SJSA1 (cell line): ENCODE measurements at places on chromosomes 11 and 22. TPM values are rescaled to one million over a fixed set of nuclear protein-coding genes. Genes with fewer than 3 reads are reported as not detected.

DNA sequence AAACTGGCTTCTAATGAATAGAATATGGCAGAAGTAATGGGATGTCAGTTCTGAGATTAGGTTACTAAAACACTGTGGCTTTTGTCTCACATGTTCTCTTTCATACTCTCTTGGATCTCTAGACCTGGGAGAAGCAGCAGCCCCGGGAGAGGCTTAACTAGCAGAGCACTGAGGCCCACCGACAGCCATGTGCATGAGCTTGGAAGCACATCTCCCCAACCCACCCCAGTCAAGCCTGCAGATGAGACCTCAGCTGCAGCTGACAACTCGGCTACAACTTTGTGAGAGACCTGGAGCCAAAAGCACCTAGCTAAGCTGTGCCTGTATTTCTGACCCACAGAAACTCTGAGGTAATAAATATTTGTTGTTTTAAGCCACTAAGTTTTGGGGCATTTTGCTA is 100.8 kb downstream of the TRIM29 start:
- H3K27ac ChIP-seq, result no peak overlapping the region
- H3K4me1 ChIP-seq, result no peaks in the 10 kb centered on the region
- DNase-seq, result no peak

DNA sequence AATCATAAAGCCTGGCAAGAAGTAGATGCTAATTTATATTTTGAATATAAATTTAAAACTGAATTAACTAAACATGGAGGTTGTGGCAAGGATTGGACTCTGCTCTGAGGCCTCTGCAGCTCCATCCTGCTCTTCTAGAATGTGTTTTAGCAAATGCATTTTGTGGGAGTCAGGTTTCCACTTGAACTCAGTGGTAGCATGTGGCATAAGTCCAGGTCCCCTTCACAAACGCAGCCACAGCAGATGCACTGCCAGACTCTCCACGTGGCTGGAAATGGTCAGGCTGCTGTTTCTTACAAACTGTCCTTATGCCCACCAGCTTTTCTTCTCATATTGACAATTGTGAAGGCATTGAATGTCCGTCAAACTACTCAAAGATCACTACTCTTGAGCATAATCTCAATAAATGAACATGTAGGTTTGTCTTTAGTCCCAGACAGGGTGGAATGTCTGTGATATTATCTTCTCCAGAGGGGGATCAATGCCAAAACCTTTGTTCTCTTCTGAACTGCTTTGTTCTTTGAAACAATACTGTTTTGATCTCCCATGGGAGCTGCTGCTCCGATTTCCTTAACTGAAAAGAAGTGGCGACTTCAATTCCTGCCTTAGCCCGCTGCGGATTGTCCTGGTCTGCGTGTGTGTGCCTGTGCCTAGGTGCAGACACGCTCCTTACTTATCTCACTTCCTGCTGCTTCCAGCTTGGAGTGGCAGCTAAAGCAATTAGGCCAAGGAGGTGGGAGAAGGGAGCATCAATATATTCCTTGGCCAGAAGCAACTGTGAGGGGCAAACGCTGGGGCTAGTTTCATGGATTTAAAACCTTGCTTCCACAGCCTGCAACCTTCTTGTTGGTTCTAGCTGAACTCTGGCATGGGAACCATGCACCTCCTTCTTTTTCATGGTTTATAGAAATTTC is 24.2 kb downstream of the EIF4G2 start:
- no peak overlapping the region for H3K27ac ChIP-seq
- no peaks in the 10 kb centered on the region for H3K4me1 ChIP-seq
- no peaks in the 10 kb centered on the region for H3K27me3 ChIP-seq
- no peak for DNase-seq
- peaks cover 5% of the 10 kb centered on the region for H3K36me3 ChIP-seq

- peaks cover 11% of the 10 kb centered on the region for H3K36me3 ChIP-seq
- no peak for DNase-seq
- peaks cover 6% of the 10 kb centered on the region for H3K4me1 ChIP-seq
- no peaks in the 10 kb centered on the region for H3K27me3 ChIP-seq
Observed at GRCh38 chr22:40482886-40483285, 112.5 kb downstream of the SGSM3 start.

- peak overlapping the region; percentile 83 for H3K27ac ChIP-seq
- H3K36me3 ChIP-seq, result no peaks in the 10 kb centered on the region
- no peak overlapping the region for H3K4me3 ChIP-seq
- peaks cover 29% of the 10 kb centered on the region for H3K4me1 ChIP-seq
- no peaks in the 10 kb centered on the region for H3K27me3 ChIP-seq
Observed at GRCh38 chr11:102552447-102553194, 22.1 kb upstream of the MMP7 start.

GRCh38 chr11:17389957-17390649 is 1.6 kb upstream of the KCNJ11 start:
- no peak overlapping the region for H3K27ac ChIP-seq
- H3K4me1 ChIP-seq, result peaks cover 8% of the 10 kb centered on the region; the same call in 1 of the 2 replicates
- H3K36me3 ChIP-seq, result no peaks in the 10 kb centered on the region
- no peak for DNase-seq
- H3K4me3 ChIP-seq, result no peak overlapping the region

- peak overlapping the region; percentile 52 for H3K27ac ChIP-seq
- DNase-seq, result peak; percentile 62
- H3K4me1 ChIP-seq, result peaks cover 27% of the 10 kb centered on the region
- no peak overlapping the region for H3K4me3 ChIP-seq
Observed at GRCh38 chr11:23079382-23079813, 219.1 kb upstream of the CCDC179 start.

DNA sequence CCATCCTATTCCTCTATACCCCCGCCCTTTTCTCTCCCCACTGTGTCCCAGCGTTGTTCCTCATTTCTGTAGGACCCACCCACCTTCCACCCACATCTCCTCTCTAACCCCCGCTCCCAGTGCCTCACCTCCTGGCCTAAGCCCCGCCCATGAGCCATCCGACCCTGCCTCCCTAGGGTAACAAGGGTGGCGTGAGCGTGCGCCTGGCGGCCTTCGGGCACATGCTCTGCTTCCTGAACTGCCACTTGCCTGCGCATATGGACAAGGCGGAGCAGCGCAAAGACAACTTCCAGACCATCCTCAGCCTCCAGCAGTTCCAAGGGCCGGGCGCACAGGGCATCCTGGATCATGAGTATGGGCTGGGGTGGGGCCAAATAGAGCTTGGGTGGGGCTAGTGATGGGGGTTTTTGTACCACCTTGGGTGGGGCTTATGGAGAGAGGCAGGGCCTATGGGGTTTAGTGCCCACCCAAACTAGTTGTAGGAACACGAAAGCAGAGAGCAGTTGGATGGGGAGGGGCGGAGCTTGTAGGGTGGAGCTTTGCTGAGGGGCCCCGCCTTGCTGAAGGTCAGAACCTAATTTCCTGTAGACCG is 4.5 kb downstream of the INPP5J start:
- H3K27ac ChIP-seq, result no peak overlapping the region
- no peak overlapping the region for H3K4me3 ChIP-seq
- no peaks in the 10 kb centered on the region for H3K36me3 ChIP-seq
- DNase-seq, result no peak
- no peaks in the 10 kb centered on the region for H3K27me3 ChIP-seq

DNA sequence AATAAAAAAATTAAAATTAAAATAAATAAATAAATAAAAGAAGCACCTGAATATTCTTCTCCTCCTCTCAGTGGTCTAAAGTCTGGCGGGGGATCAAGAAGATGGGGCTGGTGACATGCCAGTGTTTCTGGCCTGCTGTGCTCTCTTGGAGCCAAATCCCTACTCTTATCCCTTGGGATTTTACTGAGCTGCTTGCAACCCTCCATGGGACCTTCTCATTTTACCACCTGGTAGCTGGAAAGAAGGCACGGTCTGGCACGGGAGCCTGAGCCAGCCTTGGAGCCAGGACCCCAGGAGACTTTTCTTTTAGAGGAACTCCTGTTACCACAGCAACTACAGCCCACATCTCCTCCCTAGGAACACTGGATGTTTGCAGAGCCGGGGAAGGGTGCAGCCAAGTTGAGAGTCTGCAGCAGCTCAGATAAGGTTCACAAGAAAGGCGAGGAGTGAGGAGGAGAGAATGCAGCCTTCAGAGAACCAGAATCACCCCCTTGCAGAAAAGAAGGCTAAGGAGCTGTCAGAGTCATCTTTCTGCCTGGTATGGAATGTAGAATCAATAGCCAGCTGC is 21.4 kb downstream of the CD6 start:
- no peaks in the 10 kb centered on the region for H3K36me3 ChIP-seq
- peaks cover 8% of the 10 kb centered on the region; the same call in 1 of the 2 replicates for H3K27me3 ChIP-seq

DNA sequence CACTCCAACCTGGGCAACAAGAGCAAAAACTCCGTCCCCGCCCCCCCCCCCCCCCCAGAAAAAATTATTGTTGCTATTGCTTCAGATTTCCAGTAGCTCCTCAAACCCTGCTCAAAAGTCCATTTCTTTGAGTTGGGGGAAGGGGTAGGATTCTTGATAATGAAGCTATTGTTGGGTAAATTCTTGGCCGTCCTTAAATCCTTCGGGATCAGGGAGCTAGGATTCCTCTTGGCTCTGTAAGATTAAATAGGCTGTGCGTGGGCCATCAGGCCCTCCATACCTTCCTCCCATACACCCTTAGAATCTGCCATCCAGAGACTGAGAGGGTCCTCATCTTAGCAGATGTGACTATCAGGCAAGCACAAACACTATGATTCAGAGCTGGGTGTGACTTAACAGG is 16.4 kb downstream of the YWHAH start:
- peaks cover 31% of the 10 kb centered on the region for H3K36me3 ChIP-seq
- H3K27me3 ChIP-seq, result no peaks in the 10 kb centered on the region
- no peak overlapping the region for H3K4me3 ChIP-seq
- no peaks in the 10 kb centered on the region for H3K4me1 ChIP-seq
- H3K27ac ChIP-seq, result no peak overlapping the region

GRCh38 chr11:69807106-69807815 is 12.0 kb downstream of the FGF3 start:
- H3K4me3 ChIP-seq, result no peak overlapping the region
- no peak for DNase-seq
- no peak overlapping the region for H3K27ac ChIP-seq
- H3K4me1 ChIP-seq, result 0 out of 2 replicates have a peak, but pooled peaks cover 4% of the 10 kb centered on the region
- no peaks in the 10 kb centered on the region for H3K36me3 ChIP-seq

GRCh38 chr11:127943763-127944162 is 643.6 kb downstream of the ETS1 start:
- no peak for DNase-seq
- H3K4me3 ChIP-seq, result no peak overlapping the region
- no peaks in the 10 kb centered on the region for H3K27me3 ChIP-seq
- no peaks in the 10 kb centered on the region for H3K36me3 ChIP-seq
- no peak overlapping the region for H3K27ac ChIP-seq

DNA sequence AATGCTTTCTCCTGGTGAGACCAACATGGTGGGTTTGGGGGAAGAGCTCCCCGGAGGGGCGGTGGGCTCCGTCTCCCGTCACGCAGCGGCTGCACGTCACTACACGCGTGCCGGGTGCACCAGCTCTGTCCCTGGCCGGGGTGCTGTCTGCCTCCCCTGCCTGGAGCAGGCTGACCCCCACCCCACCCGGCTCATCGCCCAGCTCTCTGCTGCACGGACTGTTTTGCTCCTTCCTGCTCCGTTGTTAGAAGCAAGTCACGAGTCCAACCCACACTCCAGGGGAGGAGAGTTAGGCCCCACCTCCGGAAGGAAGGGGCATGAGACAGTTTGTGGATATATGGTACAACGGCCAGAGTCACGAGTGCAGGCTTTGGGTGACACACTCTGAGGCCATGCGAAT is 364.9 kb downstream of the BRD1 start:
- no peak overlapping the region for H3K27ac ChIP-seq
- DNase-seq, result no peak
- H3K36me3 ChIP-seq, result no peaks in the 10 kb centered on the region
- H3K4me1 ChIP-seq, result no peaks in the 10 kb centered on the region

DNA sequence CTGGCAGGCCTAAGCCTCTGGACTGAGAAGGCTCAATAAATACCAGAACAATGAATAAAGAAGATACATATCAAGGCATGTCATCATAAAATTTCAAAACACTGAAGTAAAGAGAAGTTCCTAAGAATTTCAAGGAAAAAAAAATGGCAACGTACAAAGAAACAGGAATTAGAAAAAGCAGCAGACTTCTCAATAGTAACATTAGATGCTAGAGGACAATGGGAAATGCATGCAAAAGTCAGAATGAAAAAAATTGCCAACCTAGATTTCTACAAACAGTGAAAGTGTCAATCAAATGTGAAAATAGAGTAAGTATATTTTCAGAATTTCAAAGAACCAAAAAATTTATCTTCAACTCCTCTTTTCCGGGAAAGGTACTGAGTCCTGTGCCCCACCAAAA is 125.0 kb downstream of the KCNC1 start:
- no peak overlapping the region for H3K4me3 ChIP-seq
- DNase-seq, result no peak
- no peaks in the 10 kb centered on the region for H3K4me1 ChIP-seq
- no peaks in the 10 kb centered on the region for H3K36me3 ChIP-seq
- no peak overlapping the region for H3K27ac ChIP-seq

GRCh38 chr22:21894799-21895198 is 27.4 kb upstream of the MAPK1 start:
- H3K4me1 ChIP-seq, result no peaks in the 10 kb centered on the region
- DNase-seq, result no peak

GRCh38 chr11:116073854-116074837 is 569.9 kb upstream of the CADM1 start:
- no peak for DNase-seq
- no peaks in the 10 kb centered on the region for H3K4me1 ChIP-seq
- H3K27ac ChIP-seq, result no peak overlapping the region
- no peak overlapping the region for H3K4me3 ChIP-seq
- H3K27me3 ChIP-seq, result no peaks in the 10 kb centered on the region

GRCh38 chr11:95074792-95075563 is 8.3 kb downstream of the SRSF8 start:
- no peaks in the 10 kb centered on the region for H3K27me3 ChIP-seq
- H3K27ac ChIP-seq, result no peak overlapping the region
- H3K4me3 ChIP-seq, result no peak overlapping the region
- H3K36me3 ChIP-seq, result no peaks in the 10 kb centered on the region

GRCh38 chr11:66848671-66849500 is 5.6 kb downstream of the RCE1 start:
- peaks cover 73% of the 10 kb centered on the region for H3K36me3 ChIP-seq
- H3K27me3 ChIP-seq, result no peaks in the 10 kb centered on the region
- peaks cover 10% of the 10 kb centered on the region for H3K4me1 ChIP-seq
- no peak overlapping the region for H3K4me3 ChIP-seq

DNA sequence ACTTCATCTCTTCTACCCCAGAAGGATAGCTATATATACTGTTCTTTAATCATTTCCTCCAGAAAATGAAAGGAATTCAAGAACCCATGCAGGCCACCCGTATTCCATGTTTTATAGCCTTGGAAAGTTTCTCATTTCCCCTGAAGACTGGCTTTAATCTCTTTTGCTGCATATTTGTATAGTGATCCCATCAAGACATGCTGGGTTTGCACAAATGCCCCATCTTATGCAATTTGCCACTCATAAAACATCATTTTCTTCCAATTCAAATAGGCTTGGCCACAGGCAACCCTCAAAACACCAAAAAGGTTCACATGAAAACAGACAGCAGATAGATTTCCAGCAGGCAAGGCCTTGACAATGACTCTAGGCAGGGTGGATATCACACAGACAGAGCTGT is 28.3 kb upstream of the APOA1 start:
- peaks cover 19% of the 10 kb centered on the region for H3K4me1 ChIP-seq
- DNase-seq, result no peak
- no peak overlapping the region for H3K4me3 ChIP-seq

PLAAT4 gene
- total RNA-seq, result 32.1 and 37.3 TPM in 2 replicates

OR4C5 gene
- total RNA-seq, result not detected in 2 replicates

APBB1 gene
- total RNA-seq, result 12.0 and 17.1 TPM in 2 replicates

TESMIN gene
- 5.0 and 6.7 TPM in 2 replicates for total RNA-seq

MIAT gene
- total RNA-seq, result under 0.01 and 0.11 TPM in 2 replicates

WNT11 gene
- total RNA-seq, result not detected in 2 replicates

YAP1 gene
- 30.0 and 38.1 TPM in 2 replicates for total RNA-seq

CASP12 gene
- not detected in 2 replicates for total RNA-seq

PARVA gene
- total RNA-seq, result 59.9 and 98.3 TPM in 2 replicates

NEFH gene
- not detected in 2 replicates for total RNA-seq

PRG3 gene
- not detected in 2 replicates for total RNA-seq

EEF1G gene
- 1,705 and 1,743 TPM in 2 replicates for total RNA-seq

NXPE1 gene
- total RNA-seq, result not detected in 2 replicates

SPATA19 gene
- total RNA-seq, result not detected in 2 replicates

DDI1 gene
- not detected in 2 replicates for total RNA-seq

MYH9 gene
- total RNA-seq, result 510 and 668 TPM in 2 replicates
